ENCODE measurements at places on chromosomes 5 and 9.

- peak; percentile 25 for DNase-seq
Observed at GRCh38 chr9:109640580-109641371, 139.2 kb upstream of the PALM2AKAP2 start.

- no peak for DNase-seq
Observed at GRCh38 chr5:110663525-110663924, 62.9 kb downstream of the TMEM232 start.

- DNase-seq = no peak
Observed at GRCh38 chr5:144284931-144285502, 114.3 kb downstream of the KCTD16 start.

DNA sequence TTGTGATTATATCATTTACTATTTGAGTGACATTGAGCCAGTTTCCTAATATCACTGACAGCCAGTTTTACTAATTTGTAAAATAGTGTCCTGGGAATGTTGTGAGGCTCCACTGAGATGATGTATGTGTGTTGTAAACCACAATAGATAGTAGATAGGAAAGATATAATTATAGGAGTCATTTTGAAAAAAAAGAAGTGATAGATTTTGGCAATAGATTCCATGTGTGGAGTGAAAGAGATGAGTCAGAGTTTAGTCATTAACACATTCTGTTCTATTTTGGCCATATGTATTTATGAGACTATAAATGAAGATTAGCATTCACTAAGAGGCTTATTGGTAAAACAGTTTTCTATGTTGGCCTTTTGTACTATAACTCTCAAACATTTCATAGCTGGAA lies 388.2 kb downstream of the FAM170A start:
- no peak for DNase-seq

DNA sequence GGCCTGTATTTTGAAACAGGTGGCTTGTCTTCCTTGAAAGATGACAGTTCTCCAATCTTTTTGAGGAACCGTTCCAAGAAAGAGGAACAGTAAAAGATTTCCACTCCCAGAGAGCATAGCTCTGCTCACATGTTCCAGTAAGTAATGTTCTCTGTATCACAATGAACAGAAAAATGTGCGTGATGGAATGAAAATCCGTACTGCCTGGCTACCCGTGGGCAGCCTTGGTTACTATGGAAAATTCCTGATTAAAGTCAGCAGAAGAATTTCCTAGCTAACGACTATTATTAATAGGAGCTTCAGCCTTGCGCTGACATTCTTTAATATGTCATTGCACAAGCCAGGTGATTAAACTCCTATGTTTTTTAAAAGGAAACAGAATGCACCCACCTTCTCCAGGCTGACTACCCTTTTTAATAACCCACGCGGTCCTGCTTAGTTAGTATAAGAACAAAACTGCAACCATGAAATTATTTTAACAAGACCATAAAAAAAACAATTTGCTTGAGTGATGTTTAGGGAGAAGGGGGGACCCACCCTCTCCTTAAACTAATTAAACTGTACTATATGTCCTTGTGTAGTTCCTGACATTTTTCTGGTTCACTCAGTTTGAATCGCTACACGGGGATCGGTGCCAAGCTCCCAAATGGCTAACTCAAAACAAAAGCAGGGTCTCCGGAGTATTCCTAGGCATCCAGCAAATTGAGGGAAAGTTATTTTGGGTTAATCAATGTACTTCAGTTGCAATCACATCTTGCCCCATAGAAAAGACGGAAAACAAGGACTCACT lies 54.8 kb upstream of the CPEB4 start:
- no peak for DNase-seq

GRCh38 chr5:1516615-1517601 lies 6.9 kb downstream of the LPCAT1 start:
- peak; percentile 0 for DNase-seq

- no peak for DNase-seq
Observed at GRCh38 chr9:37955781-37956422, 52.0 kb upstream of the SLC25A51 start.

- DNase-seq = no peak
Observed at GRCh38 chr5:153159616-153160015, 330.9 kb upstream of the GRIA1 start.

- no peak for DNase-seq
Observed at GRCh38 chr9:21853414-21853813, 51.0 kb downstream of the MTAP start.

GRCh38 chr5:180600554-180601041 lies 9.3 kb upstream of the SCGB3A1 start:
- DNase-seq = no peak

GRCh38 chr9:109923806-109924205 lies 143.8 kb downstream of the PALM2AKAP2 start:
- DNase-seq = no peak

- DNase-seq = no peak
Observed at GRCh38 chr5:179196405-179197079, 136.4 kb downstream of the ZNF354C start.

DNA sequence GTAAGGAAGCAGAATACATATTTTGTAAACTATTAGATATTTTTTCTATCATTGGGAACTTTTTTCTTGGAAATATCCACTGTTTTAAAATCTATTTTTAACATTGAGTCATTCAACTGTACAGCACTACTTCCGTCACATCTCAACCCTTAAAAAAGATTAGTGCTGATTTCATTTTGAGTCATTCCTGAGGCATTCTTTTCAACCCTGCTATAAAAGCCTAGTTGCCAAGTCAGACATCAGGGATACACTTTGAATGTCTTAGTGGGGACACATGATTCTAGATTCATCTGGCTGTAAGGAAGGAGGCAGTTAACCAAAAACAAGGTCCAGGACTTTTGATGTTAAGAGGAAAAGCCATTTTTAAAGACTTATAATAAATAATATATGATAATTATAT lies 160.9 kb downstream of the GIN1 start:
- no peak for DNase-seq

- DNase-seq = no peak
Observed at GRCh38 chr9:123291736-123292135, 23.4 kb upstream of the STRBP start.

- no peak for DNase-seq
Observed at GRCh38 chr5:93421987-93422401, 159.0 kb downstream of the NR2F1-AS1 start.

DNA sequence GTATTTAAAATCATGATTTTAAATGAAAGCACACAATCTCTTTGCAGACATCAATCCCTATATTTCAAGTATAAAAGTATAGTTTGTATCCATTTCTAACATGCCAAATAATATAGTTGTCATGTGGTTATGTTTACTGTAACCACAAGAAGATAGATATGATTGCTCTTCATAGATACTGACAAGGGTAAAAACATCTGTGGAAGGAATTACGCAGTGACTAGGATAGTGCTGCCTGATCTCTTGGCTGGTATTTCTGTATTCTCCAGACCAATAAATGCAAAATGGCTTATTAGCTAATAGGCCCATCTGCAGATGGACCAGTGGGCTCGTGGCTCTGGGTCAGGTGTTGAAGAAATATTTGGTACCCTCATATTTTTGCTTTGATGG lies 34.9 kb upstream of the FBN2 start:
- DNase-seq = no peak

- DNase-seq = peak; percentile 68
Observed at GRCh38 chr5:157948738-157949410, 89.9 kb upstream of the CLINT1 start.

GRCh38 chr5:174284873-174285272 lies 239.4 kb downstream of the NSG2 start:
- DNase-seq = no peak

GRCh38 chr5:174951151-174951780 lies 226.9 kb downstream of the MSX2 start:
- no peak for DNase-seq

DNA sequence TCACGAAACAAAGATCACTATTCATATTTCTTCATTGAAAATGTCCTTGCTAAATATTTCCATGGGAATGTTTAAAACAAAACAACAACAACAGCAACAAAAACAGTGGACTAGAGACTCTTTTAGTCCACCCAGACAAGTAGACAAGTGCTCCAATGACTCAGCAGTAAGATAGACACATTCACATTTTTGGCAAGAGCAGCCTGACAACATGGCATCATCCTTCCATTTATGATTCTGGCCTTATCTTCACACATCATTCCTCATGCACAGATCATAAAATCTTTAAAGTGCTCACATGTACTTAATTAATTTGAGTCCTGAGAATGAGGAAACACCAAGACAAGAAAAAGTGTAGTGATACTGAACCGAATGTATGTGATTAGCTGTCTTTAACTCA lies 132.6 kb upstream of the PDE4D start:
- DNase-seq = no peak

DNA sequence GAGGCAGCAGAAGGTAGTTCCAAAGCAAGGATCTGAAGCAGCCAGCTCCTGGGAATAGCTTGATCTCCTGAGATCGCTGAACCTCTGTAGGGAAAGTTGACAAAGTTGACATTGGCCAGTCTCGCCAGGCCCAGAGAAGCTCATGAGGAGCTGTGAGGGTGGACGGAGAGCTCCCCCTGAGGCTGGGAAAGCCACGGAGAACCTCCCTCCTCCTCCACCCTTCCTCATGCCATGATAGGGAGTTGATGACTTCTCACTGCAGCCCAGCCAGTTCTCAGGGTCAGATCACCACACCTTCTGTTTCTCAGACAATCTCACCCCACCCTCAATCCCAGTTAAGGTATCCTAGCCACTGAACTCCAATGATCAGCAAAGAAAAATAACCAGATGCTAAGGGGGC lies 30.4 kb upstream of the KCNV2 start:
- no peak for DNase-seq

DNA sequence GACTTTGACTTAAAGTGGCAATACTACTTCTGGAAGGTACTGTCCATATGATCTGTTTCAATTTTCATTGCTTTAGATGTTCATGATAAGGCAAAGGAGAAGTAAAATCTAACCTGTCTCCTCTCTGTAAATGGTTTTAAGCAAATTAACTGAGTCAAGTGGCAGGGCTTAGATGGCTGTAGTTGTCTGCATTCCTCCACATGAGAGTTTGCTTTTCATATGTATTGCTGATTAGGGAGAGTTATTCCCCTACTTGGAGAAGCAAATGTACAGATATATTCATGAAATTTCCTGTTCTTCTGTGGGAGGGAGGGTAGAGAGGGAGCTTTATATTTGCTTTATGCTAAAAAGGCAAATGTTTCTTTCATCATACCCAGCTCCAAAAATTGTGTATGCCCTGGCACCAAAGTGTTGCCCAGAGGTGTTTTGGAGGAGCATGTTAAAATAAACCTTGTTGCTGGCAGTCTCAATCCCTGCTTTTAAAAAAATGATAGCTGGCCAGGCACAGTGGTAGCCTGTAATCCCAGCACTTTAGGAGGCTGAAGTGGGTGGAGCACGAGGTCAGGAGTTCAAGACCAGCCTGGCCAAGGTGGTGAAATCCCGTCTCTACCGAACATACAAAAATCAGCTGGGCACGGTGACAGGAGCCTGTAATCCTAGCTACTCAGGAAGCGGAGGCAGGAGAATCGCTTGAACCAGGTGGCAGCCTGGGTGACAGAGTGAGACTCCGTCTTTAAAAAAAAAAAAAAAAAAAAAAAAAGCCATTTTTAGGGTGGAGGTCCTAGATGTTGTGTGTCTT lies 3.5 kb upstream of the LRRTM2 start:
- no peak for DNase-seq
